SK-N-MC (cell line): ENCODE measurements at places on chromosomes 4 and X.

- no peak for DNase-seq
Observed at GRCh38 chr4:8044699-8045098, 105.0 kb upstream of the AFAP1 start.

DNA sequence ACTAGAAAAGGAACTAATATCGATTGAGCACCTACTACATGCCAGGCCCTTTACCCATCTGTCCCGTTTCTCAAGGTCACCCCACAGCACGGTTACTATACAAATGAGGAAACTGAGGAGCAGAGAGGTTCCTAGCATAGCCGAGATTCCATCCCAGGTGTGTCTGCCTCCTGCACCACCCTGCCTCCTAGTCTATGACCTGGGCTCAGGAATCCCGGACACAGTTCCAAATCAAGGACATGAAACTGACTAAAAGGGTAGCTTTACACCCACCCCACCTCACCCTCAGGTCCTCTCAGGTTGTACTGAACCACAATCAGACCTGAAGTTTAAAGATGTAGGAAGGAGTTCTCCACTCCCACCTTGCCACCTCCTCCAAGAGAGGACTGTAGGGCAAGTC, 55.6 kb downstream of the APBB2 start:
- no peak for DNase-seq

GRCh38 chr4:37780444-37781130, 45.9 kb upstream of the PGM2 start:
- no peak for DNase-seq

- no peak for DNase-seq
Observed at GRCh38 chr4:11647433-11647832, 218.7 kb upstream of the HS3ST1 start.

DNA sequence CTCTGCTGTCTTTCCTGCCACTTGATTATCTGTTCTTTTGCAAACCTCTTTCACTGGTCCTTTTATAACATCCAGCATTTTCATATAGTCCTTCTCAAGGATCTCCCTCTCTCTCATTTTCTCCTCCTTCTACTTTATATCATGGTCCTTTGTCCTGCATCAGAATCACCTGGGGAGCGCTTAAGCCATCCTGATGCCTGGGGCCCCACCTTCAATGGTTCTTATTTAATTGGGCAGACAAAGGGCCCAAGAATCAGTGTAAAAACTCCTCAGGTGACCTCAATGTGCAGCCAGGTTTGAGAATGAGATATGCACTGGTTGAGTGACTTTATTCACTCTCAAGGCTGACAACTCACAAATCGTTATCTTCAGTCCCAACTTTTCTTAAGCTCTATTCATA, 283.9 kb downstream of the UNC5C start:
- no peak for DNase-seq

- DNase-seq: no peak
Observed at GRCh38 chr4:161249779-161250440, 913.9 kb downstream of the FSTL5 start.

GRCh38 chrX:32687379-32687778, 524.0 kb downstream of the DMD start:
- DNase-seq: no peak

GRCh38 chr4:66691101-66691500, 854.2 kb downstream of the CENPC start:
- no peak for DNase-seq

DNA sequence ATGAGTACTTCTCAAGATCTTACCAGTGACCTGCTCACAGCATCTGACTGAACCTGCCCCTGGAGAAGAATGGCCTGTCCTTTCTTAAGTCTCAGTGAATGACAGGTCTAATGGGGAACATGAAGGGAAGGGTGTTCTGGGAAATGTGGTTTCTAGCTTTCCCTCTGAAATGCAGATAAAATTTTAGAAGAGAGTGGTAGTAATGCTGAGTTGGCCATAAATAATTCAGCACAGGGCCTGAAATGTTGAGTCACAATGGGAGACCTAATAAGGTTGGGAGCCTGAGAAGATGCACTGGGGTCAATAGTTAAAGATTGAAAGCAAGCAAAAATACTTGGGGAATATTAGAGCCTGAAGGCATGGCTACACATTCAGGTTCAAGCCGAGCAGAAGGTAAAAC, 214.9 kb upstream of the ARHGAP24 start:
- no peak for DNase-seq

GRCh38 chr4:95209927-95210326, 338.8 kb downstream of the UNC5C start:
- DNase-seq: no peak

GRCh38 chrX:13826770-13827169, 9.9 kb upstream of the GPM6B start:
- DNase-seq: no peak

GRCh38 chrX:113743069-113743468, 840.8 kb upstream of the HTR2C start:
- DNase-seq: no peak

- DNase-seq: no peak
Observed at GRCh38 chrX:106283841-106284240, 115.7 kb downstream of the PWWP3B start.

- no peak for DNase-seq
Observed at GRCh38 chrX:129636175-129636681, 18.5 kb downstream of the APLN start.

GRCh38 chrX:50211510-50211909, 6.9 kb downstream of the CCNB3 start:
- no peak for DNase-seq

DNA sequence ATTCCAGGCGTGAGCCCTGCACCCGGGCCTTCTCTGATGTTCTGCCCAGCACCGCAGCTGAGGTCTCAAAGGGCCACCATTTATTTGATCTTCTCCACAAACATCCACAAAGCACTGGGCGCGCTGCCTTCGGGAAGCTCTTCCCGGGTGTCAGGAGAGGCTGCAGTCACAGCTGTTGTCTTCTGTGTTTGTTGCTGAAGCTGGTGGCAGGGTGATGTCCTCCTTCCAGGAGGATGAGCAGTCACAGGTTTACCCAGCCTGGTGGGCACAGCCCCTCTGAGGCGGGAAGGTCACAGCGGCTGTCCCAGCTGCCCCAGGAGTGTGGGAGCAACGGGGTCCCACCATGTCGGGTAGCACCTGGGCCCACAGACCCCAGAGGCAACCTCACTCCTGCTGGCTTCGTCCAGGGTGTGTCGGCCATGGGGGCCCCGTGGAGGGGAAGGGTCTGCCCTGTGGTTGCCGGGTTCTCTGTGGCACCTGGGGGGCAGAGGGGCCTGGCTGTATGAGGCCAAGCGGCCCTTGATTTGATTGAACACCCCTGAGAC, 27.6 kb downstream of the FGFRL1 start:
- DNase-seq: no peak

- DNase-seq: no peak
Observed at GRCh38 chr4:75831856-75832405, 70.3 kb downstream of the PPEF2 start.

DNA sequence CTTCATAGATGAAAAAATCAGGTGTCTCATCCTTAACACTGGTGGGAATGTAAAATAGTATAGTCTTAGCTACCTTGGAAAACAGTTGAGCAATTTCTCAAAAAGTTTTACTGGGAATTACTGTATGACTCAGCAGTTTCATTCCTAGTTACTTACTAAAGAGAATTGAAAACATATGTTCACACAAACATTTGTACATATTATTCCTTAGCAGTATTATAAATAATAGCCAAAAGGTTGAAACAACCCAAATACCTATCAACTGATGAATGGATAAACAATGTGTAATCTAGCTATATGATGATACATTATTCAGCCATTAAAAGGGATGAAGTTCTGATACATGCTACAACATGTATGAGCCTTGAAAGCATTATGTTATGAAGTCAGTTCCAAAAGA, 41.7 kb downstream of the RBM46 start:
- peak; percentile 28 for DNase-seq

DNA sequence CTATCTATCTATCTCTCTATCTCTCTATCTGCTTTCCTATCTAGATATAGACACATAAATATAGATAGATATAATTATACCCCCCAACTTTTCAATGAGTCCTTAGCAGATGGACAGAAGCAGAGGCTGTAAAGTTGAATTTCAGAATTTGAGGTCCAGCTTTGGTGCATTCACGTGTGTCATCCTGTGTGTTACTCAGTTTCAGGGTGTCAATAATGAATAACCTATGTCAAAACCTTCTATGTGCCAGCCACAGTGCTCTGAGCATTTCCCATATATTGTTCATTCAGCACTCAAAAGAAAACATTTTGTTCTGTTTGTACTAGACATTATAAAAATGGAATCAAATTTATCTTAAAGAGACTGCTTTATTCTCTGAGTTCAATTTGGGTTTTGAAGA, 310.0 kb downstream of the ARHGAP24 start:
- DNase-seq: no peak

GRCh38 chr4:87240341-87240740, 19.9 kb upstream of the KLHL8 start:
- DNase-seq: no peak

DNA sequence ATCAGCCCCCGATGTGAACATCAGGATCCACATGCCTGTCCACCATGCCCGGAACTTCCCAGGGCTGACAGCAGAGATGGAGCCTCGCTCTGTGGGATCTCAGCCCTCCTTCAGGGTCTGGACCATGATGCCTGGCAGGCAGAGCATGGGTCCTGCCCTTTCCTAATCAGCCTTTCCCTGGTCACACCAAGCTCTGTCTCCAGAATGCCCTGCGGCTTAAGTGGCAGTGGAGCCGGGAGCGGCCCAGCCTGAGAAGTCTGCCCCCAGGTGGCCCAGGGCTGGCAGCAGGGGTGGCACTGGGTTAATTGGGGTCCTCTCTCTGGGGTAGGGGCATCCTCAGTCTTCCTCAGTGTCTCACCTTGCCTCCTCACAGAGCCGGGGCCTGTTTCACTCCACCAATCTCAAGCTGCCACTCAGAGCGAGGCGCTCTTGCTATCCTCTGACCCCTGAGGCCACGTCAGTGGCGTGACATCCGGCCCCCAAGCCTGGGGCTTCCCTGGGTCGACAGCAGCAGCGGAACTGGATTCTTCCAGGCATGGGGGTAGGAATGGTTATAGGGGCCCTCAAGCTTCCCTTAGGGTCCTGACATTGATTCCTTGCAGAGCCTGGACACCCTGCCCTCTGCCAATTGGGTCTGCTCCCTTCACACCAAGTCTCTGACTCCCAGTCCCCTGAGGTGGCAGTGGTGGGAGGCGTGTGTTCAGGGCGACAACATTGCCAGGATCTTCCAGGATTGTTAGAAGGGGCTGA, 20.8 kb upstream of the TMEM185A start:
- DNase-seq: no peak

DNA sequence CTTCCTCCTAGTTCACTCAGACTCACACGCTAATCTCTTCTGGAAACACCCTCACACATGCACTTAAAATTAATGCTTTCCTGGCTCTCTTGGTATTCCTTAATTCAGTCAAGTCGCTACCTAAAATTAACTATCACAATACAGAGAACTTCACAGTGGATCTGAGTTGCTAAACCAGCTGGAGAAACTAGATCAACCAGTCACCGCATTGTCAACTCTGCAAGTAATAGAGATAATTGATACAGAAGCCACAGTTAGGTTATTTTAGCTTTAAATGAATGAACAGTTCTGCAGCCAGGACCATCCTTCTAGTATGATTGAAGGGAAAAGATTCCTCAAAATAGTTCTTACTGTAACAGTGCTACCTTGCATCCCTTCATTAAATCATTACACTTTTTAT, 6.0 kb upstream of the TBC1D9 start:
- DNase-seq: peak; percentile 77

DNA sequence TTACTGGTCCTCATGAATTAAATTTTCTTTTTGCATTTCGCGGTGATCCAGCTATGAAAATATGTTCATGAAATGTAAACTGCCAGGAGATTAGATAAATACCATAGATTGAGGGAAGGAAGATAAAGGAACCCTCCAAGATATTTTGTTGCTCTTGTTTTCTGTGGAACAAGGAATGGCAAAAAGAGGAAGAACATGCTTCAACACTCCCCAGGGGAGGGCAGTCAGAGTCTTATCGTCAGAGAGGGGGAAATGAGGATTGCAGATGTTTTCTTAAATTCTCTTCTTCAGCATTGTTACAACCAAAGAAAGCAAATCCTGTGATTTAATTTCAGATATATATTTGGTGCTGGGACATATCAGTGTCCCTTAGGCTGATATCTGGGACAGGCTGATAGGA, 9.5 kb upstream of the SFRP2 start:
- DNase-seq: no peak

- DNase-seq: no peak
Observed at GRCh38 chr4:100063355-100063754, 113.3 kb upstream of the H2AZ1 start.

- DNase-seq: no peak
Observed at GRCh38 chrX:65690057-65690855, 22.8 kb downstream of the MSN start.

DNA sequence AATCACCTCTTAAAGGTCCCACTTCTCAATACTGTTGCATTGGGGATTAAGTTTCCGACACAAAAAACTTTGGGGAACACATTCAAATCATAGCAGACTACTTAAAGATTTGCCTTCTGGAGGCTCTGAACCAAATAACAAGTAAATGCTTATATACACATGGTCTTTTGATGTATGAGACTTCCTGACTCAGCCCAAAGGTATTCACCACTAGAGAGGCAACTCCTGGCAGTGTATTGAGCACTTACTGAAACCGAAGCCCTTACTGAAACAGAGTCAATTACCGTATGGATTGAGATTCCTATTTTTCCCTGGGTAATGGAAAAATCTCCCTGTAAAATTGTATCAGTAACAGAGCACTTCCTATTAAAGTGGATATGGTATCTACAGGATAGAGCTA, 45.4 kb downstream of the ZCCHC13 start:
- no peak for DNase-seq

DNA sequence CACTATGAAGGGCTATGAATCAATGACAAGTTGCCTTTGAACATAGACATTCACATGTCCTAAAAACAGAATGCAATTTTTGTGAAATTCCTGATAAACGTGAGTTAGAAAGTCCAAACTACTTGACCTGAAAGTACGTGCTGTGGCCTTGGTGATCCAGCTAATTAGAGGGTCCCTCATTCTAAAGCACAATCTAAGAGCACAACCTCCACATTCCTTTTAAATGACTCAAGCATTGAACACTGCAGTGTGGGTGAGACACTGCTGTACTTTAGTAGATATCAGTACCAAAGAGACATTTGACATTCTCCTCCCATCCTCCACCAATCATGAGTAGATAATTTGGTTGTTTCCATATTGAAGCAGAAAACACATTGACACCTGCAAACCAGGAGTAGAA, 73.5 kb downstream of the FAM47B start:
- DNase-seq: no peak

DNA sequence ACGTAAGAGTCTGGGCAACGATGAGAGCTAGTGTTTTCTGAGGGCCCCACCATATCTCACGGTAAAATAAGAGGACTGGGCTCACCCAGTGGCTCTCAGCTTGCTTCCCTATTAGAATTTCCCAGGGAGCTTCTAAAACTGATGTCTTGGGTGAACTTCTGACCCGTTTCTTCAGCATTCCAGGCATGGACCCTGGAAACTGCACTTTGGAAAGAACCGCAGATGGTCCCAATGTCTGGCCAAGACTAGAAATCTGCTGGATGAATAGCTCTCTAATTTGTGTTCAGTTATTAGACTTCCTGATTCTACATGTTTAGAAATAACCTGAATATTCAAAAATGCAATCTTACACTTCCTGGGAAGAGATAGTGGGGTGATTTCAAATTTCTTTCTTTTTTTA, 127.8 kb downstream of the ANOS1 start:
- DNase-seq: no peak

GRCh38 chr4:102988429-102989020, 31.0 kb downstream of the SLC9B1 start:
- no peak for DNase-seq

GRCh38 chr4:25903900-25904747, 9.9 kb upstream of the SMIM20 start:
- DNase-seq: no peak

GRCh38 chr4:163610648-163611047, 116.2 kb downstream of the TMA16 start:
- no peak for DNase-seq
